GM19239 (cell line): ENCODE measurements at places on chromosomes 7 and 10.
A peak's percentile ranks its signal among the peaks of the same experiment; 100 is the strongest.

DNA sequence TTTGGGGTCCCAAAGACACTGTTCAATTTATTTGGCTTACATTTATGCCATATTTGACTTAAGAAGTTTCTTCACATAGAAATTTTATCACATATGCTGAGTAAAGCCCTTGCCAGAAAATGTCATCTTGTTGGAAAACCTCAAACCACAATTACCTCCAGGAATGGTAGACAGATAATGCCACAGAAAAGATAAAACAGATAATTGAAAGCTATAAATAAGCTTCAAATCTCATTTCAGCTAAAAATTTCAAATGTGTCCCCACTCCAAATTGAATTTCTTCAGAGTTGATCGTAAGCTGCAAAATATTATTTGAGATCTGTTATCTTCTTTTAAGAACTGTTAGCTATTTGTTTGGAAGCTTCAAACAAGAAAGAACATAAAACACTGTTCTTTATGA lies 176.4 kb upstream of the PTN start:
- DNase-seq, result no peak

DNA sequence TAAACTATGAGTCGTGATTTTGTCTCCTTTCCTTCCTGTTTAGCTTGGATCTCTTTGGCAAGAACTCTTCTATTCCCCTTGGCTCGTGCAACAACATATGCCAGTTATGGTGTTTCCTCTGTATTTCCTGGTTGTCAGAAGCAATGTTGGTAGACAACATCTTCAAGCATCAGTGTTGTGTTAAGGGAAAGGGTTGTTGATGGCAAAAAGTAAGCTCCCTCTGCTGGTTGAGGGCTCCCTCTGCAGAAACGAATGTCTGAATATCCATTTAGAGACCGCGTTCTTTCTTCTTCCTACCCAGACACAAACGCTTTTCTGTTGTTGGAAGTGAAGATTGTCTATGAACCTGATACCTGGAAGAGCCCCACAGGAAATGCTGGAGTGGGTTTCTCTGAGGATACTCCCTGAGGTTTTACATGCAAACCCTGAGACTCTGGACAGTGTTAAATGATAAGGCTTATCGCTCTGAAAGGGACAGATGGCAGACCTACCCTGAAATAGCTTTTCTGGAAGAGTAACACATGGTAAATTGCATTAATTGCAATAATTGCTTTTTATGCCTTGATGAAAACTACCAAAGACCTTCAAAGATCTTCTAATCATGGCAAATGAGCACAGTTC lies 23.5 kb upstream of the C1QL3 start:
- DNase-seq, result peak; percentile 34

DNA sequence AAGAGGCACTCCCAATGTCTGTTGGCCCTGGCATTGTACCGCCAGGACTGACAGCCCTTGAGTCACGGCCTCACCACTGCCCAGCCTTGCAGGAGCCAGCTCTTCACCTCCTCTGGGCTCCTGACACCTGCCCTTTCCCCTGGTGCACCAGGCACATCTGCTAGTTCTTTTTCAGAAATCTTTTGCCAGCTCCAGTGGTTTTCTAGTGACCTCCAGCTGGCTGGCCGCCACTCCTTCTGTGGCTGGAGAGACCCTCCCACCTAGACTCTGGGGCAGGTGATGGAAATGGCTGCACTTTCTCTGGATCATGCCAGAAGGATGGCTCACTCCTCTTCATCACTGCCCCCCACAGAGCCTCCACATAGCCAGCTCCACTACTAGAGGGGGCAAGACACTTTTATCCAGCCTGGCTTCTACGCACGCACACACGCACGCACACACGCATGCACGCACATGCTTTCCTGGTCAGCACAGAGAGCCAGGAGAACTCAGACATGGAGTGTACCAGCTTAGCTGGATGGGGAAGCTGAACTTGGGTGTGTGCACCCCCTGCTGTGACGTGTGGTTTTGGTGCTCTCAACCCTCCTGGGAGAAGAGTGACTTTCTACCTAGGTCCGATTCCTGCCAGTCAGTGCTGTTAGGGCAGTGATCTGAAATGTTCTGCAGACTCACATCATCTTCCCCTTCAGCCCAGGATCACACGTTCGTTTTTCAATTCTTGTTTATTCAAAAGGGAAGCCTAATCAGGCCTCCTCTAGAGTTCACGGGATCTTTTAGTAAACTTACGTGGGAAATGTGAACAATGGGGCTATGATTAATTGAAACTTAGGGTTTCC lies 222.0 kb downstream of the PRPF18 start:
- DNase-seq, result no peak

GRCh38 chr7:94178230-94178629 lies 174.1 kb upstream of the BET1 start:
- DNase-seq, result peak; percentile 24

DNA sequence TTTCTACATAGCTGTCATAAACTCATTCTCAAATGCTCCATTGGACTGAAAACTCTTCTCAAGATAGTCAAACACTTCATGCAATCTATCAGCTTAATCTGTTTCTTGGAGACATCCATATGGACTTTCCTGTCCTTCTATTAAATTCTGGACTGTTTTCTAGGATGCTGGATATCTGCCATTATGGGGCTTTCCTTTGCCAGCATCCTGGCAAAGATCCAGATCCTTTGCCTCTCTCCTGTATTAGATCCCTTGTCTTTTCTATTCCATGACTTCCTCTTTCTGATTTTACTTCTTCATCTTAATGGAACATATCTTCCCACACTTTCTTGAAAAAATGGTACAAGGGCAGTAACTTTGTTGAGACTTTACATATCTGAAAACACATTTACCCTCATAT lies 35.9 kb upstream of the SKAP2 start:
- DNase-seq, result no peak

GRCh38 chr7:39458061-39458745 lies 108.0 kb upstream of the YAE1 start:
- DNase-seq, result no peak

- peak; percentile 41 for DNase-seq
Observed at GRCh38 chr10:75209921-75210281, 695 bp upstream of the VDAC2 start.

GRCh38 chr10:20466731-20467130 lies 430.4 kb downstream of the NEBL start:
- no peak for DNase-seq

DNA sequence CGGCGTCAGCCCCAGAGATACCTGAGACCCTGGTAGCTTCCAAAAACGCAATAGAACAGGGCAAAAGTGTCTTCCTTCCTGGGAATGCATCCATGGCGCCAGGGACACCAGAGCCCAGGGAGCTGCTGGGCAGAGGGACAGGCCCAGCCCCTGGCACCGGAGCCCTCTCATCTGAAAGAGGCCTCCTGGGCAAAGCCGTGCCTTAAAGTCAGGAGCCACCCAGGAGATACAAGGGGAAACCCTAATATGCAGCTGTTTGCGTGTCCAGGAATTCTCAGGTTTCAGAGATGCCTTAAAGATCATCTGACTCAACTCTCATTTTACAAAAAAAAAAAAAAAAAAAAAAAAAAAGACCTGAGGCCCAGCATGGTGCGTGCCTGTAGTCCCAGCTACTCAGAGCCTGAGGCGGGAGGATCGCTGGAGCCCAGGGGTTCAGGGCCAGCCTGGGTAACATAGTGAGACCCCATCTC lies 28.0 kb downstream of the NUDT1 start:
- DNase-seq, result no peak

GRCh38 chr7:50502001-50502684 lies 52.0 kb upstream of the FIGNL1 start:
- no peak for DNase-seq

DNA sequence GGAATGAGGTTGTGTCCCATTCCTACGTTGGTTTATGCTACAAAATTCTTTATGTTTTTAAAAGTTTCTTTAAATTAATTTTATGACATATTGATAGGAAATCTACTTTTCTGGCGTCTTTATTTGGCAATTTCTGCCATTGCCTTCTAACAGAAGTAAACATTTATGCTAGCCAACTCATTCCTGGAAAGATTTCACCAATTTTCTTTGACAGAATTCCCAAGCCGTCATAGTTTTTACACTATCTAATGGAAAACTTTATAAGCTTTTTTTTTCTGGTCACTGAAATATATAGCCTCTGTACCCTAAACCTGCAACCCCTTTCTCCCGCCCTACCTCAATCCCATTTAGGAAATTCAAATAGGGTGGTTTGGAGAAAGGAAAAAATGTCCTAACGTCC lies 6.1 kb upstream of the TCAF1 start:
- DNase-seq, result no peak

- no peak for DNase-seq
Observed at GRCh38 chr7:33986951-33987947, 81.9 kb downstream of the BMPER start.

DNA sequence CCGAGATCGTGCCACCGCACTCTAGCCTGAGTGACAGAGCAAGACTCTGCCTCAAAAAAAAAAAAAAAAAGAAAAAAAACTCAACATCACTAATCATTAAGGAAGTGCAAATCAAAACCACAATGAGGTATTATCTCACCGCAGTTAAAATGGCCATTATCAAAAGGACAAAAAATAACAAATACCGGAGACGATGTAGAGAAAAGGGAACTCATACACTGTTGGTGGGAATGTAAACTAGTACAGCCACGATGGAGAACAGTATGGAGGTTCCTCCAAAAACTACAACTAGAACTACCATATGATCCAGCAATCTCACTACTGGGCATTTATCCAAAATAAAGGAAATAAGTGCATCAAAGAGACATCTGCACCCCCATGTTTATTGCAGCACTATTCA lies 24.3 kb downstream of the GRK5 start:
- DNase-seq, result no peak

DNA sequence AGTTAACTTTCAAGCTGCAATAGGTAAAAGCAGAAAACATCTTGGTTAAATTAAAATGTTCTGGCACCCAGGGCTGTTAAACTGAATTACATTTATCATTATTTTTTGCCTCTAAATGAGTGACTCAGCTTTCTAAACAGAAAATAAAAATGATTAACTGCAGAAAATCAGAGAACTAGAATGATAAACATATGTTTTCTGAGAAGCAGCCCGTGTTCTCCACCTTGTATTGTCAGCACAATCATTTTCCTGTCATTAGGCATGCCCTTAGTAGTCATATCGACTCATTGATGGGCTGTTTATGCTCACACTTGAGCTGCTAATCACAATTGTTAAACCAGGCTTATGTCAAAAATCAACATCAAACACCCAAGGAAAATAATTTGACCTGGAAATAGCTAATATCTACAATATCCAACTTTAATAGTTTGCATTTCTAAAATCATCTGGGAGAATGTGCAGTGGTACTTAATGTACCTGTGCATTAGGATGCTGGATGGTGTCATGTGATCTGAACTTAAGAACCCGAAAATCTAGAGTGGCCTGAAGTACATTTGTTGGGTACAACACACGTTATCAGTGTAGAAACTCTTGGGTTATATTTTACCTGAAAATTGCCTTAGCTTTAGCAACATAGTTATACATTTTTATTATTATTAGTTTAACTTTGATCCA lies 2.3 kb downstream of the MDFIC start:
- DNase-seq, result no peak

GRCh38 chr10:77461636-77462296 lies 175.8 kb downstream of the KCNMA1 start:
- no peak for DNase-seq

GRCh38 chr7:146709451-146710027 lies 592.9 kb downstream of the CNTNAP2 start:
- no peak for DNase-seq

DNA sequence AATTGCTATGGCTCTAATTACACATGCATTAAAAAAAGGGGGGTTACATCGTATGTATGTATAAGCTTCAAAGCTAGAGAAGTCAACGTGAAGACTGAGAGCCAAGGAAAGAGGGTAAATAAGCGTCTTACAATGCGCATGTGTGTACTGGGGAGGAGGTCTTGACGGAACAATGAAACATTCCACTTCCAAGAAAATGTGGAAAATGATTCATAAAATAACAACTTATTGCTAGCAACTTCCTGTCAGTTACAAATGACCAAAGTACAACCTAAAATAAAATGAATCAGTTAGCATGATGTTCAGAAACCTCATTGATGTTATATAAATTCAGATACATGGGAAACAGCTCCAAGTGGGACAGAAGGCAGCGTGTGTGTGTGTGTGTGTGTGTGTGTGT lies 104.1 kb upstream of the RHEB start:
- DNase-seq, result no peak

- no peak for DNase-seq
Observed at GRCh38 chr7:106566196-106566595, 94.8 kb downstream of the CCDC71L start.

DNA sequence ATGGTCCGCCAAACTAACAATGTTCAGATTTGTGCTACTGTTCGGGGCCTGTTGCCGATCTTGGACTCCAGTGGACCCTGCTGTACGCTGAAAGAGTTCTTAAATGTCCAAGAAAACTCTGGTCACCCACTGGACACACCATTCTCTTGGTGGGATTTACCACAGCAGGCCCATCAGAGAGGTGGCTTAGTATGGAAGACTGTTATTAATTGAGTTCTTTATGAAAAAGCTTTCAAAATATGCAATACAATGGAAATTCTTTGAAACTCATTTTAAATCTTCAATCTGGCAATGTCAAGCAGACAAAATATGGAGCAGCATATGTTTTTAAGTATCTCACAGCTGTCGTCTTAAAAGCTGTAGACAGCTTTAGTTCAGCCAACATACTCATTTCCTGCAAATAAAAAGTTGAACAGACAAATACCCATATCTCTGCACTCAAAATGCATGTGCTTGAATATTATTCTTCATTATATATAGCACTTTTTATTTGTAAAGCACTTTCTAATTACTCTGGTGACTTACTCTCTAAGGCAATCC lies 37.4 kb upstream of the GRM8 start:
- DNase-seq, result no peak

GRCh38 chr7:1021366-1021765 lies 23.0 kb upstream of the GPR146 start:
- no peak for DNase-seq

DNA sequence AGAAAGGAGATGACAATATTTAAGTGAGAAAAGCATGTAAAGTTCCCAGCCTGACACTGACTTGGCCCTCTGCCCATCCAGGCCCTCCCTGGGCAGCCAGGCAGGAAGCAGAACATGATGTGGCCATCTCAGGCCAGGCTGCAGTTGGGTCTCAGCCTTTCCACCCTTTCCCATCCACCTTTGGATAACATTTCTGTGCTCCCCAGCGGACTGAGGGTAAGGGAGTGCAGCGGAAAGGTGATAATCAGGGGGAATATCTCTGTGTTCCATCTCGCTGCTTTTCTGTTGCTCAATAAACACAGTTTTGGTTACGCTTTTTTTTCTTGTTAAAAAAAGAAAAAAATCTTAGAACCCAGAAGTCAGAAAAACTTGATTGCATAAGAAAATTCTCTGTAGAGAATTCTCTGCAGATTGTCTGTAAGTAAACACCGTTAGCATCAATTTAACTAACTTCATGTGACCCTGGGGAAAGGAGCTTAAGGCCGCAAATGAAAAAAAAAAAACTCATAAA lies 37.2 kb upstream of the TARP start:
- DNase-seq, result no peak

DNA sequence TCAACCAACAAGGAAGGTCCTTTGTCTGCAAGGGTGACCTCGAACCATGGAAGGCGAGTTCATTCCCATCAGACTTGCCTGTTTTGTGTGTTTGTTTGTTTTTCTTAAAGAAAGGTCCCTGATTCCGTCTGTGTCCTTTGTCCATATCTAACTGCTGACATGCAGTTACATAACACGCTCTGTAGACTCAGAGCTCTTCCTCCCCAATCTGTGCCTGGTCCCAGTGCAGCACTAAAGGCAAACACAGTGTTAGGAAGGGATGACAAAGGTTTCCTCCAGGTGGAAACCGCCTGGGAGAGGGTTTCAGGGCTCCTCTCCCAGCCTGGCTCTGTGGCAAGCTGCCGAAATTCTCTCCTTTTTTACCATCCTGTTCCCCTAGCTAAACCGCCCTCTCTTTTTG lies 13.4 kb downstream of the JCAD start:
- DNase-seq, result no peak

GRCh38 chr7:156703773-156704482 lies 63.4 kb downstream of the RNF32 start:
- no peak for DNase-seq
